ENCODE measurements at places on chromosomes 1 and 21. TPM values are rescaled to one million over a fixed set of nuclear protein-coding genes. Genes with fewer than 3 reads are reported as not detected.

Gene GPR52
- total RNA-seq, result 2.0 TPM

GRCh38 chr21:38223893-38224540, 32.8 kb upstream of the KCNJ15 start:
- DNase-seq, result no peak

GRCh38 chr1:115158181-115158580, 68.9 kb upstream of the TSPAN2 start:
- DNase-seq, result no peak

Gene IGSF21
- total RNA-seq, result 1.6 TPM

- no peak for DNase-seq
Observed at GRCh38 chr1:65459397-65459768, 38.9 kb downstream of the LEPR start.

Gene KLF17
- not detected for total RNA-seq

Gene CLEC20A
- total RNA-seq, result not detected

Gene BTBD8
- total RNA-seq, result 3.0 TPM

DNA sequence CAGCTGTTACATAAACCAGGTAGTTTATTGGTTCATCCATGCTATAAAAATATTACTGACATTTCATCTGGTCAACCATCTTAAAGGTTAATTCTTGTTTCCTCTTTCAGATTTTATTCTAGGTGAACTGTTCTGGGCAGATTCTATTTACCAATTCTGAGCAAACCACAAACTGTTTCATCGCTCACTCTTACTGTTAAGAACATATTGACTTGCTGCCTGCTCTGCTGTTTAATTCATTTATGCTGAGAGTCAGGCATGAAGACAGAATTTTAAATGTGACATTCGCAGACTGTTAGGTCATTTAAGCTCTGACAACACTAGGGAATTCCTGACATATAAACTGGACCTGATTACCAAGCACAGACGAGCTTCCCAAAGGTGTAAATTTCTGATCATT, 98.3 kb downstream of the PIGK start:
- DNase-seq, result no peak

Gene ZNF683
- total RNA-seq, result not detected

DNA sequence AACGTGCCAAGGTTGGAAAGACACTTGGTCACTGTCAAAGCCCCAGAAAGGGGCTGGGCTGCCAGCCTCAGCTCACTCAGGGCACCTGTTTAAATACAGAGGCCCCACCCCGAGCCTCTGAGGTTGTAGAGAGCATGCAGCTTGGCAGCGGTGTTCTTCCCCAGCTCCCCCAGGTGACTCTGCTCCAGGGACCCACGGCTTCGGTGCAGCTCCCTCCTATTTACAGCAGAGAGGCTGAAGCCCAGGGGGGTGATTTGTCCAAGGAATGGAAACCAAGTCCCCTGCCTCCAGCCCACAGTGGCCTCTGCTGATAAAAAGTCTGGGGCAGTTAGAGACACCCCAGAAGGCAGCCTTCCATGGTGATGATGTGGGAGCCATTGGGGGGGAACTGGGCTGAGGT, 9.1 kb upstream of the C1QA start:
- no peak for DNase-seq

GRCh38 chr1:52967666-52968065, 40.6 kb downstream of the SCP2 start:
- DNase-seq, result no peak

DNA sequence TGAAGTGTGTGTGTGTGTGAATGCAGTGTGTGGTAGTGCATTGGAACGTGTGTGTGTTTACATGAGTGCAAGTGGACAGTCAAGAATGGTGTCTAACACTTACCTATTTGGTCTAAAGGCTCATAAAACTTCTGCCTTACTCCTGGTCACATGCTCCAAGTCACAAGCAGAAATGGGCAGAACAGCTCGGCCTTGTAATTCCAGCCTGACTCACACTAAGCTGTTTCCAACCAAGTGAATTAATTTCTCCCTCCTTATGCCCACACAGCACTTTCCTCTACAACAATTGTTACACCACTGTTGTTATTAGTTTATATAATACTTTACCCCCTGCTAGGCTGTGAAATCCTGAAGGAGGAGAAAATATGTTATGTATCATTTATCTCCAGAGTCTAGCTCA, 43.8 kb downstream of the DDR2 start:
- no peak for DNase-seq

Gene PFKFB2
- 22.6 TPM for total RNA-seq

DNA sequence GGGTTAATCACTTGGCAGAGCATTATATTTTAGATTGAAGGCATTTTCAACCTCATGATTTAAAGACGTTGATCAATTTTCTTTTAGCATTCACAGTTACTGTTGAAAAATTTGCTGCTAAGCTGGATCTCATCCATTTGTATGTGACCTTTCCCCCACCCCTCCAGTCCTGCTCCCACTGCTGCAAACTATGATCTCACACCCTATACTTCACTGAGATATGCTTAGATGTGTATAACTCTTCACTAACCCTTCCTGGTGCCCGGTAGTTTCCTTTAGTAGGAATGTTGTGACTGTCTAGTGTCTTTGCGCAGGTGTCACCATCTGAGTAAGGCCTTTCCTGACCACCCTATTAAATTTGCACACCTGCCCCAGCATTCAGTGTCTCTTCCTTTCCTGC, 67.0 kb upstream of the C1orf21 start:
- no peak for DNase-seq

DNA sequence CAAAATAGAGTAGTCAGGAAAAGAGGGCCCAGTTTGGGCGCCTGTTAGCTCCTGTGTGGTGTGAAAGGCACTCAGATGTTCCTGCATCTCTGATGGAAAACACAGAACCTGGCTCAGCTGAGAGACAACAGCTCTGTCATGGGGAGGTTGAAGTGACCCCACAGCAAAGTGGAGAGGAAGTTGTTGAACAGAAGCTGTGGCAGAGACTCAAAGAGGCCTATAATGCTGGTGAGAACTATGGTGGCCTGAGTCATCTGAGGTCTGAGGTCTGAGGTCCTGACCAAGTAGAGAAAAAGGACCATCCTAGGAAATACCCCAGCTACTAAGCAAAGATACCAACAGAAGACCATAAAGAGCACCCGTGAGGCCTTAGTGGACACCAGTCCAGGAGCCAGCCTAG, 45.6 kb upstream of the JAK1 start:
- DNase-seq, result no peak

GRCh38 chr1:36751525-36751924, 268.8 kb upstream of the CSF3R start:
- no peak for DNase-seq

Gene VASH2
- 0.37 TPM for total RNA-seq

- no peak for DNase-seq
Observed at GRCh38 chr21:42514883-42515228, 1.2 kb downstream of the SLC37A1 start.

DNA sequence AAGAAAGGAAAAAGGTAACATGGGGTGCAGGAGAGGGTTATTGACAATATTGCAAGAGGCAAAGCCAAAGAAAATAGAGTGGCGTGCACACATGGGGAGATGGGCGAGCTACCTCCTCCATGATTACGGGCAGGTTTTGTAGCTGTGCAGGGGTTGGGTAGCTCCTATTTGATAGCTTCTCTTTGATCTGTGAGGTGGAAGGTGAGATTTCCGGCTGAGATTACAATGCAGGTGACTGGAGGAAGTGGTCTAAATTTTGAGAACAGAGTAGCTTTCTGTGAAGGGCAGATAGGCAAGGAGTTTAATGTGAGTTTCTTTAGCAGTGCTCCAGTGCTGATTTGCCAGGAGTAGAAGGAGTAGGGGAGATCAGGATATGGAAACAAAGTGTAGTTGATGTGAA, 263.4 kb downstream of the PLA2G4A start:
- no peak for DNase-seq

DNA sequence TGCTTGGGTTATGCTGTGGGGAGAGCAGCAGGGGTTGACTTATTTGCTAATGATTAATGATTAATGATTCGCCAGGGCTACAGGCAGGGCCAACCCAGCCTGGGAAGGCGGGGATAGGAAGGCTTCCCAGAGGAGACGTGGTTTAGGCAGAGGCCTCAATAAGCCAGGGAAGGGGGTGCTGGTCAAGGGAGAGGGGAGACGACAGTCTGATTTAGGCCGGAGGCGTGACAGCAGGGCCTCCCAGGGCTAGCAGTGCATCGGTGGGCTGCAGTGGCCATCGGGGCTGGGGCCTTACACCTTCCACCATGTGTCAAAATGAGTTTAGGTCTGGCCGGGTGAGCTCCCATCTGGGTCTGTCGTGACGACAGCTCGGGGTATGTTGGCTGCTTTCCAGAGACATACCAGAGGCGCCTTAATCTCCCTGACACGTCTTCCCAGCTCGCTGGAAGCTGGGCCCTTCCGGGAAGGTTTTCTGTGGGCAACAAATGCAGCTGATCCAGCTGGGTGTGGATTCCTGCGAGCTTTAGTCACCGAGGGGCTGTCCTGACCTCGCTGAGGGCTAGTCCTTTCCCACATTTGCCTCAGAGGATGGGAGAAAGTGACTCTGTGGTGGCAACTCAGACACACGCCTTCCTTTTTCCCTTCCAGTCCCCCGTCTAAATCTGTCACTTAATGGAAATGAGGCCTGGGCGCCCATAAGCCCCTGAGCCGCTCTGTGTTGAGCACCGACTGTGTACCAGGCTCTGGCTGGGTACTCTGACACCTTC, 3.7 kb upstream of the SLC1A7 start:
- DNase-seq, result no peak

GRCh38 chr1:24506691-24507381, 4.2 kb downstream of the RCAN3 start:
- DNase-seq, result no peak

DNA sequence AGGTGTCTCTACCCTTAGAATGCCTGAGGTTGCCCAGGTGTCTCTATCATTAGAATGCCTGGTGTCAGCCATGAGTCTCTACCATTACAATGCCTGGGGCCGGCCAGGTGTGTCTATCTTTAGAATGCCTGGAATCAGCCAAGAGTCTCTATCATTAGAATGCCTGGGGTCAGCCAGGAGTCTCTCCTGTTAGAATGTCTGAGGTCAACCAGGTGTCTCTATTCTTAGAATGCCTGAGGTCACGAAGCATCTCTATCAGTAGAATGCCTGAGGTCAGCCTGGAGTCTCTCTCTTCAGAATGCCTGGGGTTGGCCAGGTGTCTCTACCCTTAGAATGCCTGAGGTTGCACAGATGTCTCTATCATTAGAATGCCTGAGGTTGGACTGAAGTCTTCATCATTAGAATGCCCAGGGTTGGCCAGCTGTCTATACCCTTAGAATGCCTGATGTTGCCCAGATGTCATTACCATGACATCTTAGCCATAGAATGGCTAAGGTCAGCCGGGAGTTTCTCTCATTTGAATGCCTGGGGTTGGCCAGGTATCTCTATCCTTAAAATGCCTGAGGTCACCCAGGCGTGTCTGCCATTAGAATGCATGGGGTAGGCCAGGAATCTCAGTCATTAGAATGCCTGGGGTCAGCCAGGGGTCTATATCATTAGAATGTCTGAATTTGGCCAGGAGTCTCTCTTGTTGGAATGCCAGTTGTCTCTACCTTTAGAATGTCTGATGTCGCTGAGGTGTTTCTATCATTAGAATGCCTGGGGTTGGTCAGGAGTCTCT, 44.0 kb downstream of the RNF187 start:
- DNase-seq, result peak; percentile 36

DNA sequence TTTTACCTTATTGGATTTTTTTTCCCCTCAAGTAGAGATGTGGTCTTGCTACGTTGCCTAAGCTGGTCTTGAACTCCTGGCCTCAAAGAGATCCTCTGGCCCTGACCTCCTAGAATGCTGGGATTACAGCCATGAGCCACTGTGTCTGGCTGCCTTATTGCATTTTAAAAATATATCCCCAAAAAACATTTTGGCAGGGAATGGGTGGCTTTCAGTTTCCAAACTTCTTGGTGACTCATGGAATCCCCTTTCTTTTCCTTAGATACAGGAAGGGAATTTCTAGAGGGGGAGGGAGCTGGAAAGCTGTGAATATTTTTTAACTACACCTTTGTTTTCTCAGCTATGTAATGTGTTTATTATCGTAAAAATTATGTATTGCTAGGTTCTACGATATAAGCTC, 73.3 kb downstream of the SNRPE start:
- no peak for DNase-seq

DNA sequence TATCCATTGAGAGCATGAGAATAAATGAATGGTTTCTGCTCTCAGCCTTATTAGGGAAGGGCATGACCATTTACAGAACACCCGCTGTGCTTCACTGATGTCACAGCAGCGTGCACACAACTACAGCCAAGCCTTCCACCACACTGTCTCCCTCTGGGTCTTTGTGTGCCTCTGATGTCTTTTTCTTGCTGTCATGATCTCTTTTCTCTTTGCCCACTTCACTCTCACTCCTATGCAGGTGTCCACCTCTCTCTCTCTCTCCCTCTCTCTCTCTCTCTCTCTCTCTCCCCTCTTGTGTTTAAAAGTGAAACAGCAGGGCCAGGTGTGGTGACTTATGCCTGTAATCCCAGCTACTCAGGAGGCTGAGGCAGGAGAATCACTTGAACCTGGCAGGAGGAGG, 232.5 kb upstream of the JUN start:
- DNase-seq, result no peak

DNA sequence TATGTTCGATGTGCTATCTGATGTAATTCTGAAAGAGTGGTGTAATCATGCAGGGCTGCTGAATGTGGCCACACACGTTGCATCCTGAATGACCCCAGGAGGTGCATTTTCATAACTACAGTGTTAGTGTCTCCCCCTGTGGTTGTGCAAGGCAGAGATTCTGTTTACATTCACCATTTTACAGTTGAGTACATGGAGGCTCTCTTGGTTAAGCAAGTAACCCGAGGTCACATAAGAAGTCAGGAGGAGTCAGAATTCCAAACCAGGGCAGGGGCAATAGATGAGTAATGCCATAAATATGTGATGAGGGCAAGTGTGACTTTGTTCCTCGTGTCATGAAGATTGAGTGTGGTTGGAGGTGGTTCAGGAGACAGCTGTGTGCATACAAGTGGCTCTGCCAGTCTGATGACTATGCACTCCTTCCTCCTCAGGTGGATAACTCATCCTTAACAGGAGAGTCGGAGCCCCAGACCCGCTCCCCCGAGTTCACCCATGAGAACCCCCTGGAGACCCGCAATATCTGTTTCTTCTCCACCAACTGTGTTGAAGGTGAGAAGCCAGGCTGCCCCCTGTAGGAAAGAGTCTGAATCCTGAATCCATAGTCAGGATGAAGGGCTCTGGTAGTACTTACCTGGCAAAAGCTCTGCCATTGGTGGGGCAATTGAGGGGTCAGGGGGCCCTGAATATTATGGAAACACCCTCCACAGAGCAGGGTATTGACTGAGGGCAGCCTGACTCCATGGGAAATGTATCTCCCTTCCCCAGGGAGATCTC, 9.3 kb downstream of the ATP1A2 start:
- no peak for DNase-seq

Gene LCE1A
- total RNA-seq, result 612 TPM

GRCh38 chr1:31154632-31155215, 85.0 kb downstream of the NKAIN1 start:
- peak; percentile 94 for DNase-seq

- no peak for DNase-seq
Observed at GRCh38 chr1:42551180-42551579, 88.1 kb downstream of the CCDC30 start.

- peak; percentile 59 for DNase-seq
Observed at GRCh38 chr1:4407851-4408250, 246.6 kb upstream of the AJAP1 start.

Gene FBXO2
- 9.1 TPM for total RNA-seq

Gene SMIM11
- 2.4 TPM for total RNA-seq

Data from lower leg skin (tissue), 4 donors.